ENCODE measurements at places on chromosomes 2 and 18. TPM values are rescaled to one million over a fixed set of nuclear protein-coding genes. Genes with fewer than 3 reads are reported as not detected.

DNA sequence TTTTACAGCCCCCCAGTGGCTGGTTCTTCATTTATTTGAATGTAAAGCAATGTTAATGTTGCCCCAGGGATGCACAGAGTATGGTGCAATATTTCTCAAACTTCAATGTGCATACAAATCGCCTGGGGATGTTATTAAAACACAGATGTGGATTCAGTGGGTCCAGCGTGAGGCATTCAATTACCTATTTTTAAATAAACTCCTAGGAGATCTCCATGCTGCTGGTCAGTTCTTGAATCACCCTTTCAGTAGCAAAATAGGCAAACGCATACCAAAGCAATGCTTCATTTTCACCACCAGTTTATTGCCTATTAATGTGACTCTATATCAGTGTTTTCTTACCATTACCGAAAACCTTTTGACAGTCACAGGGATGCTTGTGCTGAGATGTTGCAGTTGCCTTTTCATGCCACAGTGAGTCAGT, 530.7 kb downstream of the CBLN2 start:
- DNase-seq, result no peak

DNA sequence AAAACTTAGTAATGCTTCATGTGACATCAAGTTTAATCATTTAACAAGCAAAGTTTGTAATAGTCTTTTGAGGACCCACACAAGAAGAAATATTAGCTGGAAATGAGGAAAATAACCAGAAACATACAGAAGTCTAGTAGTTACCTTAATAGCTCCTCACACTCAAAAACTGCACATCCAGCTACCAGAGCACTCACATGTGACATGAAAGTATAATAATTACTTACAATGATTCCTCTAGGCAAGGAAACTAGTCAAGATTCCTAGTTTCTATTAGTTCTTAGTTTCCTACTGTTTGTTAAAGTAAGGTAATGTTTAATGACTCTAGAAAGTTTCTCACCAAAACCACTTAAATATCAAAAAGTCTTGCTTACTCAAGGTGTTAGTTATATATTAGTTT, 335.8 kb downstream of the RAD51AP2 start:
- DNase-seq, result no peak

The CCDC85A gene
- total RNA-seq, result 8.2 TPM

GRCh38 chr2:213932-214693, 49.7 kb downstream of the SH3YL1 start:
- DNase-seq, result no peak

DNA sequence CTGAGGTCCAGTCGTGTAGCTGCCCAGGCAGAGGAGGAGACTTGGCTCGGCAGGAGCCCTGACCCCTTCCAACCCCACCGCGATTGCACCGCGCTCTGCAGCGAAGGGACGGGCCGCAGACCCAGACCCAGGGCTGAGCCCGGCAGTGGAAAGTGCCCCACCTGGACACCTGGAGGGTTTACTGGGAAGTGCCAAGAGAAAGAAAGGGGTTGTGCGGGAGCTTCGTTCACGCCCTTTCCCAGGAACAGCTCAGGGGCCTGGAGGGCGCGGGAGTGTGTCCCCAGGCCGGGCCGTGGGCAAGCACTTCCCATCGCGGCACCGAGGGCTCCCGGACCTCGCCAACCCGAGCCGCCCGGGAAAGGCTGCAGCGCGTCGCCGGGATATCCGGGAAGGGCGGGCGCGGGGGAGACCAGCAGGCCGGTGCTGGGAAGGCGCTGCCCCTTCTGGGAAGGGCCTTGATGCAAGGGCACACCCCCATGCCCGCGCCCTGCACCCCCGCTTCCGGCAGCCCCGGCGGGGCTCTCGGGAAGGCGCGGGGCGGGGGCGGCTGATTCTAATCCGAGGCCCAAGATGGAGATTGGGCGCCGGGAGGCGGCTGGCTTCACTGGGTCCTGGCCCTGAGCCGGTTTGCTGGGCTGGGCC, 36.1 kb upstream of the MRPL33 start:
- DNase-seq, result peak; percentile 88

The GALNT5 gene
- not detected for total RNA-seq

GRCh38 chr2:32168513-32168912, 2.8 kb downstream of the SLC30A6 start:
- no peak for DNase-seq

The FHOD3 gene
- total RNA-seq, result 24.9 TPM

DNA sequence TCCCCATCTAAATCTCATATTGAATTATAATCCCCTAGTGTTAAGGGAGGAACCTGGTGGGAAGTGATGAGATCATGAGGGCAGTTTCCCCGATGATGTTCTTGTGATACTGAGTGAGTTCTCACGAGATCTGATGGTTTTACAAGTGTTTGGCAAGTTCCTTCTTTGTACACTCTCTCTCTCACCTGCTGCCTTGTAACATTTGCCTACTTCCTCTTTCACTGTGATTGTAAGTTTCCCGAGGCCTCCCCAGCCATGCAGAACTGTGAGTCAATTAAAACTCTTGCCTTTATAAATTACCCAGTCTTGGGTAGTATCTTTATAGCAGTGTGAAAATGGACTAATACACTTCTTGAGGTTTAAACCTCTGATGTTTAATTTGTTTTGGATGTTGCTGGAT, 177.5 kb downstream of the CD8B2 start:
- DNase-seq, result no peak

The HNMT gene
- 29.9 TPM for total RNA-seq

DNA sequence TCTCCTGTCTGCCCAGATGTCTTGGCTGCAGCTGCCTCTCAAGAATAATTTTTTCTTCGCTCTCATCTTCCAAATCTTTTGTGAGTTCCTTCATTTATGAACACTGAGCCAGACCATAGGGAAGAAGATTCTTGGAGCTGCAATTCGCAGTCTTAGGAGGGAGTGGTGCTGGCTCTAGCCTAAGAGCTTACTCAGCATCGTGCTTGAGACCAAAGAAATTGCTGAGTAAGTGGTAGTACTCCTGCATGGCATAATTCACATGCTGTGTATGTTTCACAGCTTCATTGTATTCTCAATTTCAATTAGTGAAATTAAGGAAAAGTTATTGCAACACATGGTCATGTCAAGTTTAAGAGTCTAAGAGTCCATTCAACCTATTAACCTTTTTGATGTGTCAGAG, 771.7 kb downstream of the ADCYAP1 start:
- no peak for DNase-seq

GRCh38 chr2:232028631-232029030, 67.1 kb downstream of the DIS3L2 start:
- DNase-seq, result no peak

DNA sequence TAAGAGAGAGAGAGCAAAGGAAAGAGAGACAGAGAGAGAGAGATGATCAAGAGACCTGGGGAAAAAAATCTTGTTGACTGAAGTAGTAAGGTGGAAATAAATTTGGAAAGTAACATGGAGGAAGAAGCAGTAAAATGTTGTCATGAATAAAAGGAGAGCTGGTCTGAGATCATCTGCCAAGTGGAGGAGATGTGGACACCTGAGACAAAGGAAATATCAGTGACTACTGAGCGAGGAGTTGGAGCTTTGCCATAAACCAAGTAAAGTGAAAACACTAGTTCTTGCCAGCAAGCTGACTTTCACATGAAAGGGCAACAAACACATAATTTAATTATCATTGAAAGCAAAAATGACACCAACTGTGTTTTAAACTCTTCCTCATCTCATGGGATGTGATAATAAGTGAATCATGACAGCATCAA, 49.0 kb upstream of the DSG1 start:
- no peak for DNase-seq

The CYP27C1 gene
- 0.27 TPM for total RNA-seq

DNA sequence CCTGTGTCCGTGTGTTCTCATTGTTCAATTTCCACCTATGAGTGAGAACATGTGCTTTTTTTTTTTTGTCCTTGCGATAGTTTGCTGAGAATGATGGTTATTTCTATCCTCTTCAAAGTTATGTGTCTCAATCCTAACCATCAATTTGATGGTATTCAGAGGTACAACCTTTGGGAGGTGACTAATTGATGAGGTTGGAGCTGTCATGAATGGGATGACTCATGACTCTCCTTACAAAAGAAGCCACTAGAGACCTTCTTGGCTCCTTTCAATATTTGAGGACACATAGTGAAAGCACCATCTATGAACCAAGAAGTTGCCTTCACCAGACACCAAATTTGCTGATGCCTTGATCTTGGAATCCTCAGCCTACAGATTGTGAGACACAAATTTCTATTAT, 677.1 kb upstream of the DDX18 start:
- no peak for DNase-seq

The WDR33 gene
- 45.1 TPM for total RNA-seq

- DNase-seq, result no peak
These were observed 52.4 kb upstream of the STAT1 start for GRCh38 chr2:191066197-191066918.

GRCh38 chr2:230657462-230657861, 55.2 kb upstream of the CAB39 start:
- no peak for DNase-seq

- no peak for DNase-seq
These were observed 573.1 kb upstream of the SOX11 start for GRCh38 chr2:5119046-5119445.

Data from sigmoid colon (tissue), 7 donors.